Mucosa of gallbladder (tissue), 1 donor: ENCODE measurements at places on chromosomes 13 and 19. TPM values are rescaled to one million over a fixed set of nuclear protein-coding genes. Genes with fewer than 3 reads are reported as not detected.
A peak's percentile ranks its signal among the peaks of the same experiment; 100 is the strongest.

DNA sequence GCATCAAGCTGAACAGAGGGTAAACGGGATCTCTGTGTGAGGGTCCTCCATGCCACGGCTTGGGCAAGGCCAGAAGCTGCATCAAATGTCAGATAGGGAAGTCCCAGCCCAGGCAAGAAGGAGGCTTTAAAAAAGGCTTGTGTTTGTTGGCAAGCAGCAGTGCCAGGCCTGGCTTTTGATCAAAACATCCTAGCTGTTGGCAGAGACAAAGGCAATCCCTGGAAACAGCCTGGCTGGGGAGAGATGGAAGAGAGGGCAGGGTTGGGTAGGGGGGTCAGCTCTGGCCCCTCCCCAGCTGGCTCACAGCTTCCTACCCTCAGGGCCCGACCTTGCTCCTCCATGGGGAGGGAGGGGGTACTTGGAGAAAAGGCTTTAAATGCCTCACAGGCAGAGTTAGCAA lies 61.8 kb upstream of the KCTD15 start:
- DNase-seq: peak; percentile 15

GRCh38 chr13:34720618-34721017 lies 221.5 kb upstream of the NBEA start:
- no peak for DNase-seq

DNA sequence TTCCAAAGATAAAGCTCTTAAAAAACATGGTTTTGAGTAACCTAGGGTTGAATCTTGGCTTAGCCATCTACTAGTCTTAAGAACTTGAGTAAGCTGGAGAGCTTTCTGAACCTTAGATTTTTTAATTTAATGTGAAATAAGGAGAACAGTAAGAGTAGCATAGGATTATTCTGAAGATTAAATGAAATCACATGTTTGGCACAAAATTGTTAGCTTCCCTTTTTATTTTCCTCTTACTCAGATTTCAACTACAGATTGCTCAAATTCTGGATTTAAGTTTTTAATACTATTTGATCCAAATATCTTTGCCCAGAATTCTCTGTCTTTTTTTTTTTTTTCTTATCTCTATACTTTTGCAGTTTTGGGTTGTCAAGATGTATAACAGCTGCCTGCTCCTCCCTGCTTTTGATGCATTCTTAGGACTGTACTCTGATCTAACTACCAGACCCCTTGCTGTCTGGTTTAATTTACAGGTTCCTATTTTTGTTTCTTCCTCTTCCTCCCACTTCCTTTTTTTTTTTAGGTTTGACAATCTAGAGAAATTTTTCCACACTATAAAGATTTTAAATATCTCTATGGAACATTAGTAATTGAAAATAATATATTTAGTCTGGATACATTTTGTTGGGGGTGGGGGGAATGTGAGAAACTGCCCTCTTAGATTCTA lies 12.3 kb downstream of the POMP start:
- DNase-seq: no peak

GRCh38 chr13:35812736-35813135 lies 318.4 kb downstream of the DCLK1 start:
- DNase-seq: no peak

- DNase-seq: peak; percentile 89
Observed at GRCh38 chr19:34254046-34254697, at the start of gene GARRE1. Gene GARRE1, plus strand, starts transcription at chr19:34254554. Its CDS starts 45,920 bp downstream, at chr19:34300474.

DNA sequence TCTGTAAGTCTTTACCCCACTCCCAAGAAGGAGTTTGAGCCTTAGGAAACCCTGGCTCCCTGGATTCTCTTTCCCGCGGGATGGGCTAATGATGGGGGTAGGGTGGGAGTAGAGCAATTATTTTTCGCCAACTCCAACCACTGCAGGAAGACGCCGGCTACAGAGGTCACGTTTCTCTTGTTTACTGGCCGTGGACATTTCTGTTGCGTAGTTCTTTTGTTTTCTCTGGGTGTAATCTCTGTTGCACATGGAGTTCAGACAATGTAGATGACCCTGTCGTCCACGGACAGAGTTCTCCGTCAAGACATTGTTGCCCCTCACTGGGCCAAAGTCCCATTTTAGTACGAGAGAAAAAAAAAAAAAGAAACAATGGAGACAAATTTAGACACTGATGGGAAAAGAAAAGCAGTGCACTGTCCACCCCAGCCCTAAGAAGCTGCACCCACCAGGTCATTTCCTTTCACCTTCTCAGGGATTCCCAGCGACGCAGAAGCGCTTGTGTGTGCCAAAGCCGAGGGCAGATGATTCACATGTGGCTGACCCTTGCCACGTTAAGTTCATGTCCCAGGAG lies 133.9 kb upstream of the ARGLU1 start:
- DNase-seq: no peak

GRCh38 chr19:58558066-58558622 lies at the start of gene UBE2M:
Gene UBE2M, minus strand, starts transcription at chr19:58558611. Its CDS starts 230 bp downstream, at chr19:58558381.
- peak; percentile 39 for DNase-seq

DNA sequence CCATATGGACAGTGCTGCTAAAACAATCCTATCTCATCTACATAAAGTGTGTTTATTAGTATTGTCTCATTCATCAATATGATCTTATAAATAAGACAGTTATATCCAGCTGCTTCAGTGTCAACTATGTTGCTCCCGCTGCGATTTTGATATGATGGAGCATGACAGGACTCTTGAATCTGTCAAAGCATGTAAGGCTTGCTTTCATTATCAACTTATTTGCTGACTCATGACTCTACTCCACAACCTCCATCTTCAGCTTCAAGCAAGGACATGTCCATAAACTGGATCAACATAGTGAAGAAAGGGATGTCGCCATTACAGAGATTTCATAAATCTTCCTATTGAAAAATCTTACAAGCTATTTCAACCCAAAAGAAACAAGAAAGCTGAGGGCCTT lies 2812.6 kb downstream of the PCDH9 start:
- no peak for DNase-seq

GRCh38 chr13:105783261-105783660 lies 752.2 kb downstream of the EFNB2 start:
- no peak for DNase-seq

- no peak for DNase-seq
Observed at GRCh38 chr19:10112037-10112761, 706 bp downstream of the P2RY11 start.

- DNase-seq: no peak
Observed at GRCh38 chr13:113369881-113370280, 6.0 kb upstream of the GRTP1 start.

- DNase-seq: no peak
Observed at GRCh38 chr13:40146611-40147117, 491.2 kb downstream of the COG6 start.

DNA sequence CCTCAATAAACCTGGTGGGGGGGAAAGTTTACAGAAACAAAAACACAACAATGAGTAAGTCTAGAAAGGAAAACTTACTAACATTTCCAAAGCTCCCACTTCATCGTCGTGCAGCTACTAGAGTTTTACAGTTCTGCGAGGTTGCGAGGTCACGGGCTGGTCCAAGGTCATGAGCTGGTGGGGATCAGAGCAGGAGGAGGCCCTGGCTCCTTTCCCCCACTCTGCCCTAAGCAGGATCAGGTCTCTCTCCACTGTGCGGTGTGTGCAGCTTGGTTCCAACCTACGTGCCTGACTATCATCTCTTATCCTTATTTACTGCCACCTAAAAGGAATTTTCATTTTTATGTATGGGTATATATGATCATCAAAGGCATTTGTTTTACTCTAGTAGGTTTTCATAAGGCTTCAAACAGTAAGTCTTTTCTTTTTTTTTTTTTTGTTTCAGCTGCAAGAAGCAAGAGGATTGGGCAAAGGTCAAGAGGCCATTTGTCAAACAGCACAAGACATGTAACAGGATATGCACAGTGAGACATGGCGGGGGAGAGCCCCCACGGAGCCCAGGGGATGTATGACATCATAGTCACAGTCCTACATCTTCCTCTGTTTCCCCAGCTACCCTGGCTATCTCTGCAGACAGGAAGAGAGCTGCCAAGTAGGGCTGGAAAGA lies 76.6 kb upstream of the POMP start:
- DNase-seq: no peak

- DNase-seq: no peak
Observed at GRCh38 chr13:93116809-93117208, 109.8 kb upstream of the GPC6 start.

GRCh38 chr19:18346091-18346490 lies 5.7 kb downstream of the PGPEP1 start:
- no peak for DNase-seq

DNA sequence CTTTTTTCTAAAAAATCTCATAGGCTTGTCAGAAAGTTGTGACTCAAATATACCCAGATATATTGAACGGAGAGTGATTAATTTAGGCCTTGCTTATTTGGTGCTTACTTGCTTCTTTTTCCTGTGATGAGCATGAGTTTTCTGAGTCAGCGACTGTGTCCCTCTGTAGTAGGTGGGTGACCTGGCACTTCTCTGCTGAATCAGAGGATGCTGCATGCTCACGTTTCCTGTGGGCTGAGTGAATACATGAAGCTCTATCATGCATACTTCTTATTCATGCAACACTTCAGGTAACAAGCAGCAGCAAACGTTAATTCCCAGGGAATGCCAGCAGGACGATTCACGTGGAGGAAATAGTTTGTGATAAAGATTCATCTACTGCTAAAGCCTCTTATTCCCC lies 245.0 kb downstream of the KLF5 start:
- no peak for DNase-seq

- no peak for DNase-seq
Observed at GRCh38 chr19:9721861-9722260, 46.7 kb downstream of the ZNF846 start.

The KIR3DL2 gene
- not detected for total RNA-seq

The SIGLECL1 gene
- not detected for total RNA-seq

The SLC17A7 gene
- total RNA-seq: 1.6 TPM

The ZIC5 gene
- total RNA-seq: 0.03 TPM

The CEACAM16 gene
- total RNA-seq: 0.12 TPM
